Transverse colon (tissue), 4 donors: ENCODE measurements at places on chromosomes 16 and 17. TPM values are rescaled to one million over a fixed set of nuclear protein-coding genes. Genes with fewer than 3 reads are reported as not detected.

GRCh38 chr17:72974605-72975232 lies 117.8 kb downstream of the SLC39A11 start:
- no peaks in the 10 kb centered on the region for H3K36me3 ChIP-seq
- H3K4me3 ChIP-seq, result no peak overlapping the region
- no peak overlapping the region for H3K27ac ChIP-seq
- H3K27me3 ChIP-seq, result peaks cover 6% of the 10 kb centered on the region

- no peak for DNase-seq
- peaks cover 16% of the 10 kb centered on the region for H3K27me3 ChIP-seq
- H3K27ac ChIP-seq, result peak overlapping the region; percentile 76
- peaks cover 33% of the 10 kb centered on the region for H3K4me1 ChIP-seq
- H3K36me3 ChIP-seq, result no peaks in the 10 kb centered on the region
- H3K4me3 ChIP-seq, result no peak overlapping the region
These were observed 2.0 kb downstream of the RRAD start for GRCh38 chr16:66923247-66923731.

- peak overlapping the region; percentile 57 for H3K27ac ChIP-seq
- no peak for DNase-seq
- H3K4me1 ChIP-seq, result no peaks in the 10 kb centered on the region
These were observed 63.5 kb upstream of the PLCG2 start for GRCh38 chr16:81715358-81716196.

GRCh38 chr17:32492264-32492589 lies 5.4 kb downstream of the CDK5R1 start:
- no peaks in the 10 kb centered on the region for H3K4me1 ChIP-seq
- H3K36me3 ChIP-seq, result no peaks in the 10 kb centered on the region
- no peak overlapping the region for H3K27ac ChIP-seq
- no peak overlapping the region for H3K4me3 ChIP-seq

GRCh38 chr16:19196871-19197270 lies 28.8 kb downstream of the SYT17 start:
- H3K27ac ChIP-seq, result no peak overlapping the region
- DNase-seq, result no peak
- no peak overlapping the region for H3K4me3 ChIP-seq
- no peaks in the 10 kb centered on the region for H3K36me3 ChIP-seq
- no peaks in the 10 kb centered on the region for H3K27me3 ChIP-seq

- peaks cover 33% of the 10 kb centered on the region for H3K27me3 ChIP-seq
- no peaks in the 10 kb centered on the region for H3K36me3 ChIP-seq
- H3K27ac ChIP-seq, result no peak overlapping the region
- no peak for DNase-seq
These were observed 25.4 kb downstream of the METRNL start for GRCh38 chr17:83104577-83105505.

GRCh38 chr16:76970087-76970744 lies 220.8 kb upstream of the MON1B start:
- no peaks in the 10 kb centered on the region for H3K4me1 ChIP-seq
- no peak overlapping the region for H3K4me3 ChIP-seq
- H3K27me3 ChIP-seq, result no peaks in the 10 kb centered on the region
- H3K36me3 ChIP-seq, result no peaks in the 10 kb centered on the region
- H3K27ac ChIP-seq, result no peak overlapping the region
- DNase-seq, result no peak

DNA sequence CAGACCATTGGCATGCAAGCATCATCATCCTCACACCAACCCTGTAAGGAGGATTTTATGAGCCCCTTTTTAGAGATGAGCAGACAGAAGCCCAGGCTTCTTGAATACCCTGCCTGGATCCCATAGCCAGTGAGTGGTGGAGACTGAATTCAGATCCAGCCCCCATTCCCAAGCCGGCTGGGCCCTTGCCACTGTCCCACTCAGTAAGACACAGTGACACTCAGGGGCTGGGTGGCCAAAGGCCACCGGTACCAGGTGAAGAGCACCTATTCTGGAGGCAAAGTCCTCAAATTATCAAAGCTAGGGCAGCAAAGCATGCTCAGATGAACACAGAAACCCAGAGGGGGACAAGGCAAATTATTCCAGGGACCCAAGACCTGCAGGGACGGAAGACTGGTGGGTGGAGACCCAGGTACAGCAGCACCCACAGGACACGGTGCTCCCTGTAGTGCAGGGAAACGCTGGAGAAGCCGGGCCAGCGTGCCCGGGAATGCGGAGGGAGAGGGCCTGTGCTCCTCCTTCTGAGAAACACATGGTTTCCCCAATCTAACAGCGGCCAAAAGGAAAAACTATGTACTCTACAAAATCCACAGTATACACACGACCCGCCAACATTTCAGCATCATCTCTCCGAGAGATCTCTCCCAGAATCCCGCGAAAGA lies 33.2 kb upstream of the CRHR1 start:
- H3K27ac ChIP-seq, result no peak overlapping the region
- no peaks in the 10 kb centered on the region for H3K4me1 ChIP-seq
- H3K27me3 ChIP-seq, result peaks cover 38% of the 10 kb centered on the region
- H3K4me3 ChIP-seq, result no peak overlapping the region
- DNase-seq, result no peak
- no peaks in the 10 kb centered on the region for H3K36me3 ChIP-seq

GRCh38 chr17:10777890-10778289 lies 26.0 kb downstream of the TMEM238L start:
- no peaks in the 10 kb centered on the region for H3K36me3 ChIP-seq
- DNase-seq, result no peak
- no peaks in the 10 kb centered on the region for H3K27me3 ChIP-seq
- no peak overlapping the region for H3K4me3 ChIP-seq
- H3K4me1 ChIP-seq, result peaks cover 26% of the 10 kb centered on the region
- peak overlapping the region; percentile 84 for H3K27ac ChIP-seq

GRCh38 chr16:65069766-65070165 lies 52.1 kb downstream of the CDH11 start:
- H3K36me3 ChIP-seq, result no peaks in the 10 kb centered on the region
- no peaks in the 10 kb centered on the region for H3K27me3 ChIP-seq
- no peak overlapping the region for H3K4me3 ChIP-seq
- no peak overlapping the region for H3K27ac ChIP-seq
- no peaks in the 10 kb centered on the region for H3K4me1 ChIP-seq
- no peak for DNase-seq

- no peaks in the 10 kb centered on the region for H3K4me1 ChIP-seq
- no peaks in the 10 kb centered on the region for H3K27me3 ChIP-seq
- H3K36me3 ChIP-seq, result no peaks in the 10 kb centered on the region
- no peak overlapping the region for H3K4me3 ChIP-seq
- no peak overlapping the region for H3K27ac ChIP-seq
- DNase-seq, result no peak
These were observed 883.3 kb downstream of the CDH11 start for GRCh38 chr16:64238571-64238970.

- H3K27ac ChIP-seq, result no peak overlapping the region
- H3K27me3 ChIP-seq, result no peaks in the 10 kb centered on the region
- no peak for DNase-seq
These were observed 12.3 kb upstream of the FASN start for GRCh38 chr17:82110298-82110697.

DNA sequence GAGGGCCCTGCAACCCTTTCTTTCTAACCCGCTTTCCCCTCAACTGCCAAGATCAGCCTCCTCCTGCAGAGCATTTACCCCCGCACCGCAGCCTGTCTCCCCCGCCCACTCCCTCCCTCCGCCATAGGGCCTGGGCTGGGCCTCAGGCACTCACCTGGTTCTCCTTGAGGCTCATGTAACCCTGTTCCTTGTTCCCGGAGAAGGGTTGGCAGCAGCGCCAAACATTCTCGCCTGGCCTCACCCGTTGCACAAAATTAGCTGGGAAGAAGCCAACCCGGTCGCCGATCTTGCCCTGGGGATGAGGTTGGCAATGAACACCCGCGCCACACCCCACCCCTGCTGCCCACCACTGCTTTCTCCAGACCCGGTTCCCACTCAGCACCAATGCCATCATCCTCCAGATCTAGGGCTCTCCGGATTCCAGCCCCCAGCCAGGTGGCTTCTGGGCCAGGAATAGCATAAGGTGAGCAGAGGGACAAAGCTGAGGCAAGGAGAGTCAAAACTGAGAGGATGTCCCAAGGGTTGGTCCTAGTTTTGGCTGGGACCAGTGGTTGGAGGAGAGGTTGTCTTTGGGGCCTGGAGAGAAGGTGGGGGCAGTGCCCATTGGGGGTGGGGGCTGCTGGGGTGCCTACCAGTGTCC lies 12.8 kb downstream of the STAC2 start:
- H3K27me3 ChIP-seq, result peaks cover 13% of the 10 kb centered on the region
- H3K36me3 ChIP-seq, result no peaks in the 10 kb centered on the region
- no peak overlapping the region for H3K27ac ChIP-seq
- no peak overlapping the region for H3K4me3 ChIP-seq

GRCh38 chr17:9728005-9728404 lies 63.4 kb downstream of the DHRS7C start:
- no peak overlapping the region for H3K27ac ChIP-seq
- DNase-seq, result no peak
- no peaks in the 10 kb centered on the region for H3K27me3 ChIP-seq
- no peaks in the 10 kb centered on the region for H3K4me1 ChIP-seq
- H3K36me3 ChIP-seq, result no peaks in the 10 kb centered on the region

- H3K27ac ChIP-seq, result no peak overlapping the region
- H3K4me1 ChIP-seq, result no peaks in the 10 kb centered on the region
- no peak overlapping the region for H3K4me3 ChIP-seq
- no peaks in the 10 kb centered on the region for H3K36me3 ChIP-seq
These were observed 70.9 kb upstream of the ARL4D start for GRCh38 chr17:43327834-43328420.

- no peaks in the 10 kb centered on the region for H3K4me1 ChIP-seq
- no peak overlapping the region for H3K27ac ChIP-seq
- no peak for DNase-seq
- H3K4me3 ChIP-seq, result no peak overlapping the region
- H3K27me3 ChIP-seq, result peaks cover 18% of the 10 kb centered on the region
- peaks cover 12% of the 10 kb centered on the region for H3K36me3 ChIP-seq
These were observed 5.7 kb upstream of the SLC38A8 start for GRCh38 chr16:84048270-84048669.

GRCh38 chr16:89561884-89562599 lies 1.6 kb downstream of the RPL13 start:
- peak overlapping the region; percentile 54 for H3K4me3 ChIP-seq
- no peaks in the 10 kb centered on the region for H3K36me3 ChIP-seq
- H3K27ac ChIP-seq, result peak overlapping the region; percentile 97
- H3K4me1 ChIP-seq, result peaks cover 54% of the 10 kb centered on the region
- peak; percentile 58 for DNase-seq
- H3K27me3 ChIP-seq, result no peaks in the 10 kb centered on the region

Gene TPSG1
- total RNA-seq, result 41.0 TPM

Gene SSTR5
- not detected for total RNA-seq

Gene RUNDC3A
- total RNA-seq, result 7.6 TPM

Gene CNGB1
- 0.14 TPM for total RNA-seq

Gene TRPV3
- total RNA-seq, result 1.8 TPM

Gene MRPL27
- total RNA-seq, result 82.9 TPM
